ENCODE measurements at places on chromosomes 11 and 22. TPM values are rescaled to one million over a fixed set of nuclear protein-coding genes. Genes with fewer than 3 reads are reported as not detected.

Gene APOL4
- total RNA-seq = not detected

Gene CHEK1
- 147 TPM for total RNA-seq

Gene OR5A1
- total RNA-seq = not detected

Gene LMO1
- not detected for total RNA-seq

Gene IGF2
- not detected for total RNA-seq

GRCh38 chr22:34072585-34072984, 152.3 kb upstream of the LARGE1 start:
- DNase-seq = no peak

DNA sequence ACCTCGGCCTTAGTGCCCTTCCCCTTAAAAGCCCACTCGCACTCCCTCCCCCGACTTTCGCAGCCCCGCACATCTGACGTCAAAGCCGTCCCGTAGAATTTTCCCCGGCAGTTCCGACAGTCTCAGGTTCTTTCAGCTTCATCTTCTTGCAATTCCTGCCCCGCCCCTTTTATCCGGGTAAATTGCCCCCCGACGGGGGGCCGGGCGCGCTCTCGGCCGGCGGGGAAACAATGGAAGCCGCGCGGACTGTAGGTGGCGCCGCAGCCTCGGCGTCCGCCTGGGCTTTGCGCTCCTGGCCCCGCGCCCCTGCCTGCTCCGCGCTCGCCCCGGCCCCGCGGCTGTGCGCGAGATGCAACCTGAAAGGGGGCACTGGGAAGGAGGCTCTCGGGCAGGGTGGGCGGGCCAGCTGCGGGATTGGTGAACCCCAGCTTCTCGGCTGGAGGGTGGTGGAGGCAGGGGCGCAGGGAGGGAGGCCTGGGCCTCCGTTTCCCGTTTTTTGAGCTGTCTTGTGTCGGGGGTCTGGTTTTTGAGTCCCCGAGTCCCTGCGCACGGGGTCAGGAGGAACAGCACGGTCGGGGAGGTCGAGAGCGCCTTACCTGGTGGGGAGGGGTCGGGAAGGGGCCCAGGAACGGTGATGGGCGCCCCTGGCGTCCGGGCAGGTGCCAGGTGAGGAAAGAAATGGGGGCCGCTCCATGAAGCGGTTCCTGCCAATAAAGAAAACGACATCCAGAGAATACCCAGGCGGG, 859 bp upstream of the FGF19 start:
- no peak for DNase-seq

- DNase-seq = peak; percentile 45
Measured at GRCh38 chr11:64887234-64887756, 8.9 kb upstream of the EHD1 start.
